ENCODE measurements at places on chromosomes 5 and 9.

DNA sequence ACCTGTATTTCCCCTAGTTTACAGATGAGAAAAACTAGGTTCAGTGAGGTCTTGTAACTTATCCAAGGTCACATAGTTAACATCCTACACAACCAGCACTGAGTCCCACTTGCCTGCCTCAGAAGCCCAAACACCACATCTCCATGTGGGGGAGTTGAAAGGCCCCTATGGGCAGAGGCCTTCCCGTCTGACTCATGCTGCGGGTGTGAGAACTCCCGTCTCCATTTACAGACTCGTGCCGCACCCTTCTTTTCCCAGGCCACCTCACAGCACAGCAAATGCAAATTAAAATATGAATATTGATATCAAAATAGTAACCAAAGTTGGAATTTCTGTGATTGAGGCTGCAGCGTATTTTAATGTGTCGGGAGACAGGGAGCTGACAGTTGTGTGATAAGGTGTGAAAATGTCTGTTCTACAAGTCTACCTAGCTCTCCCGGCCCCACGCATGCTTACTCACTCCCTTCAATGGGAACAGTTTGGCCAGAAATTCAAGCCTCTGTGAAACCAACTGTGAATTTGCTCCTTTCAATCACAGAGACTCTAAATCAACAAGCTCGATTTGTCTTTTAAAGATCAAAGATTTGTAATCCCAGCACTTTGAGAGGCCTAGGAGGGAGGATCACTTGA is 90.1 kb downstream of the CRB2 start:
- no peak for DNase-seq

- DNase-seq, result no peak
These were observed 208.7 kb downstream of the CCDC171 start for GRCh38 chr9:15761551-15761950.

- no peak for DNase-seq
These were observed 357.8 kb upstream of the RGMB start for GRCh38 chr5:98415663-98416062.

DNA sequence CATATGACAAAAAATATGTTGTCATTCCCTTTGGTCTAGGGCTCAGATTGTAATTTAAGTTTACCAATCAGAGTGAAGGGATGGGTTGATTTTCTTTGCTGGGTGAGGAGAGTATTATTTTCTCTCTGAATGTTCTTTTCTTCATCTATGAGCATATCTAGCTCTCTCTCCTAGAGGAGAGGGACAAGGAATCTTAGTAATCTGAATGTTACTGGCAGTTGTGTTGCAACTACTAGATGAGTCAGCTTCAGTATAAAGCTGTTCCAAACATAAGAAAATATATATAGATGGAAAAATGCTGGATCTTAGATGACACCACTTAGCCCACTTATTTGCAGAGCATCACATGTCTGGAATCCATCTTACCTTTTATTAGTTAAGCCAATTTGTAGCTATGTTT is 259.3 kb downstream of the TUSC1 start:
- DNase-seq, result no peak

DNA sequence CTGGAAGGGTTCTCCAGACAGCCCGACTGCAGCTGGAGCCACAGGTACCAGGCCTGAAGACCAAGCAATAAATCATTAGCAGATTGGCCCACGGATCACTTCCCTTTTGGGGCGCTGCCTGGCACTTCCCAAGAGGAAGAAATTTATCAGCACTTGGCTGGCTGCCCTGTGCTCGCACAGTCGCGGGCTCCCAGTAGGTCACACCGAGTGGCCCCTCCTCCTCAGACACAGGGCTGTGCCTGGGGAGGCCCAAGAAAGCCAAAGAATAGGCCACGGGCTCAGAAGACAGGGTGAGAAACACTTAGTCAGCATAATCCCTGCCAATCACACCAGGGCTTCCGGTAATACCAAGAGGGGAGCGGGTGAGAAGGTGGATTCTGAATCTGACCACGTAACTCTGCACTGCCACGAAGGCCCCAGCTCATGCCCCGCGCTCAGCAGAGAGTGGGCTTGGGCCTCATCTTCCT is 115.7 kb upstream of the MSX2 start:
- no peak for DNase-seq

GRCh38 chr9:15873573-15874177 is 320.8 kb downstream of the CCDC171 start:
- DNase-seq, result peak; percentile 40

- DNase-seq, result no peak
These were observed 16.2 kb downstream of the GADD45G start for GRCh38 chr9:89621031-89621430.

- DNase-seq, result no peak
These were observed 16.7 kb downstream of the PIK3R1 start for GRCh38 chr5:68232277-68232676.

GRCh38 chr9:98929895-98930341 is 13.8 kb upstream of the COL15A1 start:
- no peak for DNase-seq

DNA sequence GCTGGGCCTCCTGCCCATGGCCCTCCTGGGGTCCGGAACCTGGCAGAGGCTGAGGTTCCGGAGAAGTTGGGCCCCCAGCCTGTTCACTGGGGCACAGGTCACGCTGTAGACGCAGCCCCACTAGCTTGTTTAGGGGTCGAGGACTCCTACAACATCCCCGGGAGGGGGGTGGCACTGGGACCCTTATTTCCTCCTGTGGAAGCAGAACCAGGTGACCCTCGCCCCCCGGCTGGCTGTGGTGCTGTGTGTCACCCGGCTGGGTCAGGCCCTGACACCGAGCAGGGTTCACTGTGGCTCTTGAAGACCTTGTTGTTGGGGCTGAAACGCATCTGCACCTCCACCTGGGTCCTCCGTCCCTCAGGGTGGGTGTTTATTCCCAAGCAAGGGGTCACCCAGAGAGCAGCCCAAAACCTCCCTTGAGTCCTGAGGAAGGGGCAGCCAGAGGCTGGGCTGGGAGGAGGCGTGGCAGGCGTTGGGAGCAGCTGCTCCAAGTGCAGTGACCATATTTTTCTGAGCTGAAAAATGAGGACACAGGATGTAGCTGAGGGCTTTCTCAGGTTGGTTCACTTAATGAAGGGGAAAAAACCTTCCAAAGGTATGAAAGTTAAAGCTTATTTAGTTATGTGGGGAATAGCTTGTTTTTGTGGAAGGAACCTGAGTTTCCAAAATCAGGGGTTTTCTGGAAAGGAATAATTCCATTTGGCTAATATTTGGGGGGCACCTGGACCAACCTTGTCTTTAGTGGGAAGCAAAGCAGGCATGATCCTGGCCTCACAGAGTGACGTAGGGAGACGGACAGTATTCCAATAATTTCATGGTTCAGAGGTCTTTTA is 164.7 kb upstream of the IER5L start:
- DNase-seq, result no peak

DNA sequence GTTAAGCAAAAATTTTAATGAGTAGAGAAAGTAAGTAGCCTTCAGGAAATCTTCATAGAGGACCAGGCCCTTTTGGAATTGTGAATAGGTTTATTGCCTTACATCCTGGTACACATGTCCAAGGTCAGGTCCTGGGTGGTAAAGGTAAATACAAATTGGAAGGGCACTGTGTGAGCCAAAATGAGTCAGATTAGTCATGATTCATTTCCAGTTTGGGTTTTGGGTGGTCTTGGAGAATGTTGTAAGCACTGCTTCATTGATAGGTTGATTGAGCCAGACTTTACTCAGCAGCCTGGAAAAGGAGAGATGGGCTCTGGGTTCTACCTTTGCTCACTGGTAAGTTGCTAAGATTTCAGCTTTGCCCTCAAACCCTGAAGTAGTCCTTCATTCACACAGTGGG is 82.5 kb upstream of the ZNF169 start:
- DNase-seq, result no peak

DNA sequence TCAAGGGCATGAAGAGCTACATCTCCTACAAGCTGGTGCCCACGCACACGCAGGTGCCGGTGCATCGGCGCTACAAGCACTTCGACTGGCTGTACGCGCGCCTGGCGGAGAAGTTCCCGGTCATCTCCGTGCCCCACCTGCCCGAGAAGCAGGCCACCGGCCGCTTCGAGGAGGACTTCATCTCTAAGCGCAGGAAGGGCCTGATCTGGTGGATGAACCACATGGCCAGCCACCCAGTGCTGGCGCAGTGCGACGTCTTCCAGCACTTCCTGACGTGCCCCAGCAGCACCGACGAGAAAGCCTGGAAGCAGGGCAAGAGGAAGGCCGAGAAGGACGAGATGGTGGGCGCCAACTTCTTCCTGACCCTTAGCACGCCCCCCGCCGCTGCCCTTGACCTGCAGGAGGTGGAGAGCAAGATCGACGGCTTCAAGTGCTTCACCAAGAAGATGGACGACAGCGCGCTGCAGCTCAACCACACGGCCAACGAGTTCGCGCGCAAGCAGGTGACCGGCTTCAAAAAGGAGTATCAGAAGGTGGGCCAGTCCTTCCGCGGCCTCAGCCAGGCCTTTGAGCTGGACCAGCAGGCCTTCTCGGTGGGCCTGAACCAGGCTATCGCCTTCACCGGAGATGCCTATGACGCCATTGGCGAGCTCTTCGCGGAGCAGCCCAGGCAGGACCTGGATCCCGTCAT is 1.4 kb downstream of the SNX18 start:
- DNase-seq, result no peak

DNA sequence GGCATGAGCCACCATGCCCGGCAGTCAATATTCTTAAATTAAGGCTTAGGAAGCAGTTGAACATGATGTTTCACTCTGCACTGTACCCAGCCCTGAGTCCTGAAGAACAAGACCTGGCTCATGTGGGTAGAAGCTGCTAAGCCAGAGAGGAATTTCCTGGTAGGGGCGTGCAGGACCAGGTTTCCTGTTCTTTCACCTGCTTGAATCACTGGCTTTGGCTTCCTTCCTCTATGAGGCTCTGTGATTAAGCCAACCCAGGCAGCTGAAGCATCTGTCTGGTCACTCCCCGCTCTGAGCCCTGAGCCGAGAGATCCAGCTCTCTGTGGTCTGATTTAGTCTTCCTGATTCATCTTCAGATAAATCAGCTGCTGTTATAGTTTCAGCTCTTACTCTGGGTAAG is 29.1 kb downstream of the CFAP77 start:
- DNase-seq, result no peak

- DNase-seq, result no peak
These were observed 22.9 kb upstream of the HMGCS1 start for GRCh38 chr5:43336159-43336558.

DNA sequence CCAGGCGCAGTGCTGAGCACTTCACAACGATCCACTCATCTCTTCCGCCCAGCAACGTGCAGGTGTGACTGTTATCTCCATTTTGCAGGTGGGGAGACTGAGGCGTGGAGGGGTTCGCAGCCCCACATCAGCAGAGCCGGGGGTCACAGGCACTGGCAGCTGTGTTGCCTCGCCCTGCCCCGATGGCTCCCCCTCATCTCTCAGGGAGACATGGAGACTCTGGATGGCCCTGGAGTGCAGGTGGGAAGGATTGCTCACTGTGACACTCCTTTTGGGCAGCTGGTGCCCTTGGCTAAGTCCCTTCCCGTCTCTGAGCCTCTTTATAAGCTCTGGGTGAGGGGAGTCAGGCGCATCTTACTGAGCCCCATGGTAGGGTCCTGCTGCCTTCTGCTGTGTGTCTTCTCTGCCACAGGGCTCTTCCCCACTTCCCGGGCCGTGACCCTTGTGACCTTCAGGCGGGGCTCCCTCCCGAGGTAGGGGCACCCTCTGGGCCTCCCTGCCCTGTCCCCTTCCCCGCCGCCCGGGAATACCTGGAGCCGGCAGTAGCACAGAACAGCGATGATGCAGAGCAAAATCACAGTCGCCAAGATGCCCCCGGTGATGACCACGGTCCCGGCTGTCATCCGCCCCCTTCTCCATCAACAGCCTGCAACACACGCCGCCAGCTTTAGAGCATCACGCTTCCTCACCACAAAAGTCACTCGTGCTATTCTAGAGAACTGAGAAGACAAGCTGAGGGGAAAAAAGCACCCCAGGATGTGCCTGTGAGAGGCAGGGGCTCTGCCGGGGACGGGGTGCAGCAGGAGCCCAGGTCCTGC is 29.4 kb downstream of the FAM163B start:
- DNase-seq, result no peak

DNA sequence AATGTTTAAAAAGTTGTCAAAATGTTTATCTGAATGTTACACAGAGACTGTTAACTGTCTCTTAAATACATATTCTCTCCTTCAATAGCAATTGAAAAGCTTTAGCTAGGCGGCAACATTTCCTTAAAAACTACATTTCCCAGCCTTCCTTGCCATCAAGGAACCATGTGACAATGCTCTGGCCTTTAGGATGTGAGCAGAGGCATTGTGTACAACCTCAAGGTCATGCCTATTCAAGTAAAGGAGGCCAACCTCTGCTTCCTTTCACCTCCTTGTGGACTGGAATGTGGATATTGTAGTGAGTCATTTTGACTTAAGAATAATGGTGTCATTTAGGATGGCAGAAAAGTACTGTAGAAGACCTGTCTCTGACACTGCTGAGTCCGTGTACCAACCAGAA is 23.7 kb upstream of the MROH2B start:
- DNase-seq, result no peak

DNA sequence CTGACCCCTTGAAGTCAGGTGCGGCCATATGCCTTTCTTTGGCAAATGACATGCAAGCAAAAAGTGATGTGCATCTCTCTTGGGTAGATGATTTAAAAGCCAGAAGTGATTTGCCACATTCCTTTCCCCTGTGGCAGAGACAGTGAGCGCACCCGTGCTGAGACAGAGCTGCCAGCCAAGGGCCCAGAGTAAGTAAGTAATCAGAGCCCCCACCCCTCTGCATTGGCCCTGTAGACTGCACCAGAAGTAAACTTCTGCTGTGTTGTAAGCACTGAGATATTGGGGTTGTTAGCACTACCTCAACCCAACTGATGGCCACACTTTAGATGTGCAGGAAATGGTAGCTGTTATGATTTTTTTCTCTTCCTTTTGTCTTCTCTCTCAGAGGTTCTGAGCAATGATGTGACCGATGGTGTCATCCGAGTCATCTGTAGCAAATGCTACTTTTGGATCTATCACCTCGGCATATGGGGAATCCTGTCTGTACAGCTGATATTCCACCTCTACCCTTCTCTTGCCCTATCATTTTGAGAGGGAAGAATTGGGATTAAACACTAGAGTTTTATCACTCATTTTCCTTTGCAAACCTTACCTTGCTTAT is 58.0 kb downstream of the DOCK2 start:
- no peak for DNase-seq
